ENCODE measurements at places on chromosomes 1 and 21. TPM values are rescaled to one million over a fixed set of nuclear protein-coding genes. Genes with fewer than 3 reads are reported as not detected.

- H3K36me3 ChIP-seq = no peaks in the 10 kb centered on the region
- no peaks in the 10 kb centered on the region for H3K4me1 ChIP-seq
- no peak overlapping the region for H3K27ac ChIP-seq
- no peak overlapping the region for H3K4me3 ChIP-seq
- H3K27me3 ChIP-seq = peaks cover 30% of the 10 kb centered on the region
- no peak for ATAC-seq
Observed at GRCh38 chr1:162625679-162626078, 6.6 kb upstream of the DDR2 start.

Gene SV2A
- total RNA-seq = 5.8 TPM

Gene TMCO2
- not detected for total RNA-seq

DNA sequence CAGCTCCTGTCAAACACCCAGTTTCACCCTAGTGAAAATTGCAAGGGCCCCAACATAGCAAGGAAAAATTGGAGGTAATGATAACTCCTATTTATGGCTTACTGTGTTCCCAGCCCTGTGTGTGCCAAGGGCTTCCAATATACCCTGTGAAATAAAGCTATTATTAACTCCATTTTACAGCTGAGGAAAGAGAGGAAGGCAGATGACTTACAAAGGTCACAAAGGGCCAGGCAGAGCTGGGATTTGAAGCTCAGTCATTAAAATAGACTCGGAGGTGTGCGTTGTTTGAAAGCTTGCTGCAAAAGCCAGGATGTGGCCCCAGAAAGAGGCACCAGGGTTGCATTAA, 20.2 kb upstream of the SDC3 start:
- H3K4me1 ChIP-seq = no peaks in the 10 kb centered on the region
- ATAC-seq = no peak
- H3K27ac ChIP-seq = no peak overlapping the region
- H3K36me3 ChIP-seq = peaks cover 33% of the 10 kb centered on the region
- H3K27me3 ChIP-seq = no peaks in the 10 kb centered on the region

Measured in activated T-helper 17 cell treated with anti-CD3 and anti-CD28 coated beads, Interleukin-2, amount 50 U/mL, for 72 hours (primary cell).